Right ventricle myocardium superior (tissue), 1 donor: ENCODE measurements at places on chromosomes 2 and 18.

DNA sequence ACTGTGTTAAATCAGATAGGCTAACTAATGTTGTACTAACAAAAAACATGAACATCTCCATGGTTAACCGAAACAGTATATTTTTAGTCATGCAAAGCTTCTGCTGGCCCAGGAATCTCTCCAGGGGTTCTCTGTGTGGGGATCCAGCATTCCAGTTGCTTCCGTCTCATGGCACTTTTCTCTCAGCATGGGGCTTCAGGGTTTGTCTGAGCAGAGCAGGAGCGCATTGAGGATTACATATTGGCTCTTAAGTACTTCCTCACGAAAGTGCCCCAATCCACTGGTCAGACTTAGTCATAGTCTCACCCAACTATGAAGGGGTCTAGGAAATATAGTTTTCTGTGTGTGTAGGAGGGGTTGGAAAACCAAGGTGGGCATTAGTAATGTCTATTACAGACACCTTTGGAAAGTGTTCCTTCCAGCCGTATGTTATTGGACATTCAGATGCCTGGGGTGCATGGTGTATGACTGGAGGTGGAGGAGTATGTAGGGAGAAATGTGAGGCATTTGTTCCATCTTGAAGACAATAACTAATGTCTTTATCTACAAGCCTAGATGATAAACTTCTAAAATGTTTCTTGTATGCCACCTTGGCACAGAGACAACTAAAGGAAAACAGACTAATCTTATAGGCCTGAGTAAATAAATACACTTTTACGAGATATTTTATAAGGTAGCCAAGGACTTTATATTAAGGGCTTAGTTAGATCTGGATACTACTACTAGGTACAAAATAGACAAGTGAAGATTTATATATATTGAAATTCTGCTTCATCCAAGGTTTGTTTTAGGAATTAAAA is 123.8 kb upstream of the ZEB2 start:
- no peak for DNase-seq

GRCh38 chr2:111930409-111930808 is 32.0 kb downstream of the MERTK start:
- no peak for DNase-seq

- peak; percentile 48 for DNase-seq
Observed at GRCh38 chr18:26133652-26134051, at the start of gene PSMA8. Gene PSMA8, plus strand, starts transcription at chr18:26133869. Its CDS starts 97 bp downstream, at chr18:26133966.

GRCh38 chr2:241935774-241936173 is 66.2 kb downstream of the RTP5 start:
- no peak for DNase-seq

GRCh38 chr2:160905862-160906261 is 254.4 kb upstream of the TANK start:
- DNase-seq: no peak

GRCh38 chr18:50429207-50429948 is 54.5 kb downstream of the SKA1 start:
- DNase-seq: no peak

DNA sequence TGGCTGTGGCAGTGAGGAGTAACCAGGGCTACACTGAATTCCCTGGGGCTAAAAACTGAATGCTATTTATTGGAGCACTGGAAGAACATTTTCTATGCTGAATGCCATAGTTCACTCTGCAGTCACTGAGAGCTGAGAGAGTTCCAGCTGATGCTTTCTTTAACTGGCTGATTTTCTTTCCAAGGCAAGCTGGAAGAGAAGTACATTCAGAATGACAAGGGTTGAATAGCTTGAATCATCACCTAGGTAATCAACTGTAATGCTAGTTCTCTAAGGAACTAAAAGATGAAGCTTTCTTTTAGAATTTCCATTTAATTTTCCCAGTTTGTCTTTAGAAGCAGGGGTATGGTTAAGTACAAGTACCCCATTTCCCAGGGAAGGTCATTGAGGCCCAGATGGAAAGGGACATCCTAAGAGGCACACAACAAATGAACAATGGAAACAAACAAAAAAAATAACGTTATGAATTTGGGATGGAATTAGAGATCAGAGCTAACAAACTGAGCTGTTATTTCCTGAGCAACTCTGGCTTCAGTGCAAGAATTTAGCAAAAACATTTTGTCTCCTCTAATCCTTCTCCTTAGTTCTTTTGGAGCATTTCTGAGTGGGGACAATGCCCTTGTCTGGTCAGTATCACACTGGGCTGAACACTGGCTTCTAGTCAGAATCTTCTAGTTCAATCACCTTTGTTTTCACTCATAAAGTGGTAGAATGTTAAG is 132.8 kb upstream of the REG3A start:
- no peak for DNase-seq

GRCh38 chr2:232795920-232796319 is 19.6 kb upstream of the KCNJ13 start:
- no peak for DNase-seq

DNA sequence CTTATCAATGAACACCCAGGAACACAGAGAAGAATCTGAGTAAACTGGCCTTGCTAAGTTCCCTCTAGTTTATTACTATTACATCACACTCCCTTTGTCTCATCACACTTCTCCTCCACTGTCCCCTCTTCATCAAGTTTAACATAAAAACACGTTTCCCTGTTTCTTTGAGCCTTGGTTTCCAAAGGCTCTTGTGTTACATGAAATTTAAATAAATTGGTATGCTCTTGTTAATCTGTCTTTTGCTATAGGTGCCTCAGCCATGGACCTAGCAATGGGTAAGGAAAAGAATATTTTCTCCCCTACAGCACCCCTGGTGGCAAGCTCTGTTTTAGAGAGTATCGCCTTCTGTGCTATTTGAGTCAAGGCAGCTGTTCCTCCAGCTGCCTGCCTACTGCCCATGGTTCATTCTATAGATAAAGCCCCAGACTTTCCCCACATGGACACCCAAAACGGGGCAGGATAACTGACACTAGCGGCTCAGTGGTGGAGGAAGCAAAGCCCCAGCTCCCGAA is 31.8 kb downstream of the TGIF1 start:
- DNase-seq: no peak

DNA sequence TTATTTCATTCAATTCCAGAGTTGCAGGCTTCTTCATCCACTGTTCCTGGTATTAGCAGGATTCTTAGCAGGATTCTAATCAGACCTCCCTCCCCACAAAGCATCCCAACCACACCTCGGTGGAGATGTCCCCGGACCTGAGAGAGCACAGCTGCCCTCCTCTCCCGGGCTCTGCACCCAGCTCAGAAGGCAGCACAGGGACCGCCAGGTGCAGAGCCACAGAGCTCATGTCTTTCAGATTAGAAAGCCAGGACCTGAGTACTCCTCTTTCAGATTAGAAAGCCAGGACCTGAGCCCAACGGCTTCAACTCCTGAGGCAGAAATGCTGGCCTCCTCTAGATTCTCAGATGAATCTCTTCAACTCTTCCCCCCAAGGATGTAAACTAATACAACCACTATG is 152.3 kb downstream of the MYO5B start:
- DNase-seq: no peak

DNA sequence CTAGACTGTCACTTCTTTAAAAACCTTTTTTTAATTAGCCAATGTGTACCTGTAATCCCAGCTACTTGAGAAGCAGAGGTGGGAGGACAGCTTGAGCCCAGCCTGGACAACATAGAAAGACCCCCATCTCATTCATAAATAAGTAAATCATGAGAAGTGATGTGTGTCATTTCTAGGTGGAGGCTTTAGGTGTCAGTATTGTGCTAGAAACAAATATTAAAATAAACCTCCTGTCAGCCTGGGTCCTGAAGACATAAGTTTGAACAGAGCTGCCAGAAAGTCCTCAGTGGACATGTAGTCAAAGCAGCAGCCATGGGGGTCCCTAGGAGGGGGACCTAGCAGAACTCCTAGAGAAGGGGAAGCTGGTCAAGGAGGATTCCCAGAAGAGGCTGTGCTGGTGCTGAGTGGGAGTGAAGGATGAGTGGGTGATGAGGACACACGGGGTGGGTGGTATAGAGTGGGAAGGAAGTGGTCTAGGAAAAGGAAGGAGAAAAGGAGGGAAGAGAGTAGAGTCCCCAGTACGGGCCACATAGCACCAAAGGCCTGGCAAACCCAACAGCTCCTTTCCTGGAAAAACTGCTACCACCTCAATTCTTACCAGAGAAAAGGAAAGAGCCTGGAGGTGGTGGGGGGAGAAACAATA is 316.6 kb upstream of the NCKAP5 start:
- DNase-seq: no peak

- DNase-seq: no peak
Observed at GRCh38 chr2:44934038-44934982, 7.2 kb upstream of the SIX3 start.

GRCh38 chr18:10508591-10508990 is 17.2 kb upstream of the NAPG start:
- no peak for DNase-seq

GRCh38 chr2:239379641-239380170 is 21.1 kb downstream of the HDAC4 start:
- DNase-seq: peak; percentile 42

DNA sequence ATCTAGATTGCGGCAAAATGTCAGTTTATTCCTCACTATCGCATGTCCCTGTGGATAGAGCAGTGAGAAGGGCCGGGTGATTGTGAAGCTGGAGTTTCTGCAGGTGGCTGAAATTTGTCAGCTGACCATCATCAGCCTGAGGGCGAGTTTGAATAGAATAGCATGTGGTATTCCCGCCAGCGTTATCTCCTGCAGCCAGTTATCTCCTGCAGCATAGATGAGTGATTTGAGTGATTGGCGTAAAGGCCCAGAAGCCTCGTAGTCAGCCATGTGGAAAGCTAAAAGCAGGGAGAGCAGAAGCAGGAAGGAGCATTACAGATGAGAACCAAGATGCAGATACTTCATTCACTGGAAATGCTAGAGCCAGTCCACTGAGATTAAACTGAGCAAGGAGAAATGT is 65.5 kb downstream of the CABLES1 start:
- no peak for DNase-seq

DNA sequence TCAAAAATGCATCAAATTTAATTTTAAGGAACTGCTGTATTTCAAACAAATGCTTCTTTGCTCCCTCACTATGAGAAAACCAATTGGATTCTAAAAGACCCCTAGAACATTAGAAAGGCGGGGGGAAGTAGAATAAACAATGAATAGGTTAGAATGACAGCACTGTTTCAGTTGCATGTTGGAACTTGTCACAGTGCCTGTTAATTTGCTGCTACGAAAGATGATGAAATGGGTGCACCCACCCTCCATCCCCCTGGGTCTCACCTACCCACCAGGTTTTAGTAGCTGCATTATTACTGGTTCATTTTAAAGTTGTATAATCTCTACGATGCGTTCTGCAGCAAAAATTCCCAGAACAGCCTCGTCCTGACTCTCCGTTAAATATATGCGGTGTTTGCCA is 193.0 kb upstream of the COPS8 start:
- DNase-seq: no peak

GRCh38 chr2:6835467-6835866 is 30.2 kb downstream of the CMPK2 start:
- no peak for DNase-seq

DNA sequence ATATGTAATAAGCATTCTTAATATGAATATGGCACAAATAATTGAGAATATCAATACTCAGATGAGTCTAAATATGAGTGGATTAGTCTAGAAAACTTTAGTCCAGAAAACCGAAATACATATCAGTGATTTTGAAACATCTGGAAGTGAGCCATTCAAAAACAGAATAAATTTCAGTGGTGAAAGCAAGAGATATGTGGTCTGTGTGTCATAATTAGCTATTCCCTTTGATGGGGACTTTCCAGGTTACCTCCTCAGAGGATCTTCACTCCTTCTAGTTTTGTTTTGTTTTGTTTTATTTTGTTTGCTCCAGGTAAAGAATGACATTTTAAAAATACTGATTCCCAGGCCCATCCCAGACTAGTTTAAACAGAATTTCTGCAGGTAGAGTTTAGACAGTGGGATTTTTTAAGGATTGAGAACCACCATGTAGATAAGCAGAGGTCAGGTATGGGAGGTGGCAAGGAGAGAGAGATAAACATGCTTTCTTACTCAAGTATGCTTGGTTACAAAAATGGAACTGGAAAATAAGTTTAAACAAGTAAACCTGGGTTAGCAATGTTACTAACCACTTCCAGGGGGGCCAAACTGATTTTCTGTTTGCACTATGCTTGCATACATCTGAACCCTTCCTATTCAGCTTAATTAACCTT is 70.7 kb downstream of the NABP1 start:
- DNase-seq: no peak

DNA sequence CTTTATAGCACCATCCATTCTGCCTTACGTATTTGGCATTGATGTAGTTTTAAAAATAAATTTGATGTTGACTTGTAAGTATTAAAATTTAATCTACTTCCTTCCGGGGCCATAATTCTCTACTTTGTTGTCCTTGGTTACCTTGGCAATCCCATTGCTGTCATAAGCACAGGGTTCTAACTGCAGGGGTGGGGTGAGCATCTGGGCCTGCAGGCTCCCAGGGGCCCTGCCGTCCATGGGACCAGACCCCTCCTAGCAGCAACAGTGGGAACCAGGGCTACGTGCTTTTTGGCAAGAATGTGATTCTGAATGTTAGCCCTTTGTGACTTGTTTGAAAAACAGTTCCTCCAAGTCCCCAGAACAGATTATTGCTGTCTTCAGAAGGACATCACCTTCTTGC is 4.9 kb downstream of the ASAP2 start:
- peak; percentile 66 for DNase-seq

GRCh38 chr2:218816561-218817011 is 15.0 kb downstream of the PRKAG3 start:
- no peak for DNase-seq

DNA sequence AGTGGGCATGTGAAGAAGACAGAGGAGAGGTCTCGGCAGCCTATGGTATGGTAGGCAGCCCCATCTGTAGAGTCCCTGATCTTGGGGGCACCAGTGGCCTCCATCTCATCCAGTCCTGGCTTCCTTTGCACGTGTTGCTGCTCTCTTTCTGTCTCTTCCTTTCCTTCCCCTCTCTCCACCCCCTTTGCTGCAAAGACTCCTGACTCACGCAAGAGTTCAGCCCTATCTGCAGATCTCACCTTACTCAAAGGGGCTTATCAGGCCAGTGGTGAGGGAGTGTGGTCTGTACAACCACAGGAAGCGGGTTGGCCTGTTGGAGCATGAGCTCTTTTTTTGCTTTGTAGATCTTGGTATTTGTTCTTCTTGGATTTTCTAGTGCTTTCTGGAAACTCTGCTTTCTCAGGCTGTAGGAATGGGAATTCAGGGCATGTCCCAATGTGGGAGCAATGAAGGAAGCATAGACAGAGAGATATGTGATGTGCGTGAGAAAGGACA is 14.6 kb upstream of the NT5DC4 start:
- DNase-seq: no peak

GRCh38 chr2:85635011-85635410 is 19.0 kb downstream of the USP39 start:
- no peak for DNase-seq

GRCh38 chr2:149141046-149141445 is 102.5 kb downstream of the LYPD6B start:
- no peak for DNase-seq

DNA sequence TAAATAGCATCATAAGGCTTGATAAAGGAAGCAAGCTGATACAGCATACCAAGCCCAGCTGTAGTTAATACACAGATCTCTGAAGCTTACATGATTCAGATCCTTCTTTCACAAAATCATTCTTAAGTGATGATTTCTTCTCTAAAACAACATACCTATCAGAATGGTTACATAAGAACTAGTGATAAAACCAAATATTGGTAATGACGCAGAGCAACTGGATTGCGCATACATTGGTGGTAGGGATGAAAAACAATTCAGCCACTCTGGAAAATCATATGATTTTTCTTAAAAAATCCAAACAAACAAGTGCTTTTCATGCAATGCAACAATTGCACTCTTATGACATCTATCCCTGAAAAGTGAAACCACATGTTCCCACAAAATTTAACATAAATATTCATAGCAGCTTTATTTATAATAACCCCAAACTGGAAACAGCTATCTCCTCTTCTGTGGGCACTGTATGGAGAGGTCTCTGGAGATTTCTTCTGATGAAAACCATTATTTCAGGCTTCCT is 153.6 kb upstream of the DSEL start:
- DNase-seq: no peak
